ENCODE measurements at places on chromosomes 5 and 9. TPM values are rescaled to one million over a fixed set of nuclear protein-coding genes. Genes with fewer than 3 reads are reported as not detected.

The SPIN1 gene
- 92.8 TPM for total RNA-seq

The ZNF366 gene
- total RNA-seq: not detected

The IGFBPL1 gene
- not detected for total RNA-seq

The TLX3 gene
- total RNA-seq: not detected

DNA sequence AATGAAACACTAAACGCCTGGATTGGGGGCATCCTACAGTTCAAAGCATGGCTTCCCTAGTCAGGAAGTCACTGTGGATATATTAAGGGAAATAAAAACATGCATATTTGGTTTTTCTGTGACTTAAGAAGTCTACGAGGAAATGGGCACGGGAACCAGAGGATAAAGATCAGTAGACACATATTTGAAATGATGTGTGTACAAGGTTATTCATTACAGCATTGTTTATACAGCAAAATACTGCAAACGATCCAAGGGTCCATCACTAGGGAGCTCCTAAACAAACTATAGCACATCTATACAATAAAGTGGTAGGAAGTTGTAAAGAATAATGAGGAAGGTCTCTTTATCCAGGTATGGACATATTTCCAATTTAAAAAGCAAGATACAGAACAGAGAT, 71.8 kb downstream of the EFNA5 start:
- no peak for DNase-seq
- H3K27ac ChIP-seq: no peak overlapping the region
- H3K27me3 ChIP-seq: peaks cover 20% of the 10 kb centered on the region

The CCDC152 gene
- 6.9 TPM for total RNA-seq

The NUTM2F gene
- not detected for total RNA-seq

The CMYA5 gene
- total RNA-seq: 0.21 TPM
